ENCODE measurements at places on chromosomes 5 and 9. TPM values are rescaled to one million over a fixed set of nuclear protein-coding genes. Genes with fewer than 3 reads are reported as not detected.
A peak's percentile ranks its signal among the peaks of the same experiment; 100 is the strongest.

IL12B gene
- total RNA-seq: not detected

DNA sequence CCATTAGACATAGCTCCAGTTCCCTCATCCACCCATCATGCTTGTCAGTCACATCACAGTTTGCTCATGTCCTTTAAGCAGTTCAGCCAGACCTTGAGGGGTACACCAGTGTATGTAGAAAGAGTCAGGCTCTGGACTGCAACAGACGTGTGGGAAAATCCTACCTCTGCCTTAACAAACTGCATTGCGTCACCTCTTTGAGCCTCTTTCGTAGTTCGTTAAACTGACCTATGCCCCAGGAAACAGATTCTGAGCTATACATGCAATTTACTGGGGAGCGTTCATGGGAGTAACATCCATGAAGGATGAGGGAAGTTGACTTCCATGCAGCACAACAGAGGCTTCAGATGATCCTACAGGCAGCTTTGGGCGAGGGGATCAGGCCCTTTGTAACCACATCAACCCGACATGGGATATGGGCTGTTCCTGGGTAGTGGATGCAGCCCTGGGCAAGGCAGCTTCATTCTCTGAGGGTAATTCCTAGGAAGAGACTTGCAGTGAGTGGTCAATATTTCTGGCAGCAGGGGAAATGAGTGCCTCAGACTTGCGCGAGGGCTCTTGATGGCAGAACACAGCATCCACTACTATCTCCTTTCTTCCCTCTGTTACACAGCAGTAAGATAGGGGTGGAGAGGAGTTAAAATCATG lies 4.3 kb downstream of the SPINK4 start:
- DNase-seq: peak; percentile 64

TNFSF15 gene
- 0.29 TPM for total RNA-seq

C1QTNF3 gene
- 2.7 TPM for total RNA-seq

LHX6 gene
- 20.9 TPM for total RNA-seq

DNA sequence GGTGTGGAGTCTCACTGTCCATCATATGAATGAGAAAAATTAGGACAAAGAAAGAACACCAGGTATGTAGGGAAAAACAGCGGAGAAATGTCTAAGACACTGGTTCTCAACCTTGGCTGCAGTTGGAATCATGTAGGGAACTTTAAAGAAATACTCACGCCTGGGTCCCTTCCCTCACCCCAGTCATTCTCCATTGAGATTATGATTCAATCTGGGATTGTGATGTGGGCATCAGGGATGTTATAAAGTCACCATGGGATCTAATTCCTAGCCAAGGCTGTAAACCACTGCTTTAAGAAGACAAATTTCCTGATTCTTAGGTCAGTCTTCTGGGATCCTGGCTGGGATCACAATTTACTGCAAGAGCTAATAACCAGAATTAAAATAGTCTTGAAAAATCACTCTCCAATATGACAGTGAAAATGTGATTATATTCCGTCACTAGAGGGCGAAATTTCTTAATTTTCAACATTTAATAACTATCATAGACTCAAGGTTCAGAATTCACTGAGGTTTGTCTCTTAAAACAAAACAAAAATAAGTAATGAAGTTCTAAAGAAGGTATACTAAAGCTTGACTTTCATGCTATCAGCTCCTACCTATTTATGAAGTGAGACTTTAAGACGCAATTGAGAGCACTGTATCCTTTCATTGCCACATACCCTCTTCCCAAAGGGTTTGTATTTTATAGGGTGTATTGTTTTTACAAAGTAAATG lies 60.5 kb downstream of the GLDC start:
- no peak for DNase-seq

- DNase-seq: no peak
Observed at GRCh38 chr9:37155601-37156000, 35.2 kb downstream of the ZCCHC7 start.

DNA sequence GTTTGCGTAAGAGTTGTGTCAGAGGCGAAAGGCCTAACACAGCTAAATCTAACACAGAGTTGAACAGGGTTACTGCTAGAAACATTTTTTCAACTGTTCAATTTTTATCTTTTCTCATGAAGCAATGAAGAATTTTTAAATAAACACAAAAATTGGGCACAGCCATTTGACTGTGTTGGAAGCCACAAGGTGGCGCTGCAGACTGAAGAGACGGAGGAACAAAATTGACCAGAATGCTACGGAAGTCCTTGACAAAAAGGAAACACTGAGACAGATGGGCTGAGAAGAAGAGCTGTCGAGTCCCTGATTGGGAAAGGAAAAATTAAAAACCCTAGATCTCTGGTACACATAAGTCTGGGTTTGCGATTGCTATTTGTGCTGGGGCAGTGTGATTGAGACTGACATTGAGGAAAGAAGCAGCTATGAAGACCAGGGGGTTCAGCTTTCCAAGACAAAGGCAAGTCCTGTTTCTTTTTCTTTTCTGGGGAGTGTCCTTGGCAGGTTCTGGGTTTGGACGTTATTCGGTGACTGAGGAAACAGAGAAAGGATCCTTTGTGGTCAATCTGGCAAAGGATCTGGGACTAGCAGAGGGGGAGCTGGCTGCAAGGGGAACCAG lies at the start of gene PCDHB9:
Gene PCDHB9 (plus strand): TSS at position 265 of the 616 bp plus-strand sequence. CDS start 158 bp downstream, at position 423.
- no peak for DNase-seq

DNA sequence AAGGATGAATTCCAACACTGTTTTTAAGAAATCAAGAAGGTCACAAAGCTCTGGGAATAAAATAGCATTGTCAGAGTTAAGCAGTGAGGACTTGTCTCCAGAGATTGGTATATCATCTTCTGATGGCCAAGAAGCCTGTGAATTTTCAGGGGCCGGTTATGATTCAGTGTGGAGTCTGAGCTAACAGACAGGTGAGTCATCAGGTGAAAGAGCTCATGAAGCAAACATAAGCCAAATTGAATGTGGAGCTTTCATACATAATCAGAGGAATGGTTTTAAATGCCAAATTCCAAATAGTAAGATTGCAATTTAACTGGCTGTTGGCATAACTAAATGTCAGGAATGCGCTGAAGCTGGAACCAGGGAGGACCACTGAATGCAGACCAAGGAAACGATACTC lies 494.2 kb downstream of the MTRR start:
- no peak for DNase-seq

DNA sequence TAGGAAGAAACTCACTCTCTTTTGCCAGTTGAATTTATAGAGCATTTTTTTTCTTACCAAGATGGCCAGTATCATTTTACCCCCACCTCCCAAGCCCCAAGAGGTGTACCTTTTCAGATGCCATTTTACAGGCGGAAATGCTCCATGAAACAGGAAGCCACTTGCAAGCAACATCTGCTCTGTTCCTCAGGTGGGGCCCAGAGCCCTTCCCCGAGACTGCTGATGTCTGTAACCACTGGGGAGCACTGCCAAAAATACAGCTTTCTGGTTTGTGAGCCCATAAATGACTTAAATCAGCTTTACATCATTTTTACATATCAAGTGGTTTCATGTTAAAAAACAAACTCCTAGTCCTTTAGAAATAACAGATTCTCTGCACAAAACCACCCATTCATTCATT lies 42.9 kb upstream of the GARNL3 start:
- DNase-seq: no peak

GRCh38 chr9:111975709-111976108 lies 79.1 kb downstream of the UGCG start:
- no peak for DNase-seq

BAAT gene
- not detected for total RNA-seq

GRCh38 chr5:96321345-96321744 lies 111.7 kb downstream of the PCSK1 start:
- DNase-seq: no peak

GRCh38 chr5:151293624-151294023 lies 9.9 kb downstream of the SLC36A3 start:
- DNase-seq: no peak

CCDC69 gene
- total RNA-seq: 184 TPM

DNA sequence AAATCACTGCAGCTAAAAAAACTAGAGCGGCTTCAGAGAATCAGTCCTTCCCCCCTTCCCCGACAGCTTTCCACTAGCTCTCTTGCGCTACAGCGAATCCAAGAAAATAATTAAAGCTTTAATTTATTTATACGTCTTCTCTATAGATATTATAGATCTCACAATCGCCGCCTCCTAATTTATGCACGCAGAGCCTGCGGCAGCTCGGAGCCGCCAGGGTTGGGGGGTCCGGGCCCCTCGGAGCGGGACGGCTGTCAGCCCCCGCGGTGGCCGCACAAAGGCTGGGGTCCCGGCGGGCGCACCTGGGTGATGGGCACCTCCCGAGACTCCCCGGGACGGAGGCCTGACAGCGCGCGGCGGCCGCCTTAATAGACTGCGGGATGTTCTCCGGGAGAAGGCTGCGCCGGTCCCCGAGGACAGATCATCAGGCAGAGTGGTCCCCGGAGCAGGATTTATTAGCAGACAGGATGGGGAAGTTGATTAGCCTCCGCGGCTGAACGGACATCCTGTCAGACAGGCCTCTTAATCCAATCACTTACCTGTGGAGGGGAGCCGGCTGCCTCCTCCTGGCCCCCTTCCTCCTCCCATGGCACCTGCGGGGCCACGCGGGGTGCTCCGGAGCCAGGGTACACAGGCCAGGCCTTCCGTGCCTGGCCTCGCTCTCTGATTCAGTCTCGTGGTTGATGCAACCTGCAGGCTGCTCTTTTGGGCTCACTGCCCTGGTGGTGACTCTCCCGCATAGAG lies 166.8 kb downstream of the MELK start:
- DNase-seq: no peak

All from mesenteric fat pad (tissue), 1 donor.